Activated naive CD8-positive, alpha-beta T cell treated with anti-CD3 and anti-CD28 coated beads, Interleukin-2, amount 10 ng/mL, durations not matched to agents 7 days and 5 days (primary cell): ENCODE measurements at places on chromosomes 2 and 18.

- no peak for DNase-seq
These were observed 136.5 kb downstream of the TXNL1 start for GRCh38 chr18:56501896-56502295.

DNA sequence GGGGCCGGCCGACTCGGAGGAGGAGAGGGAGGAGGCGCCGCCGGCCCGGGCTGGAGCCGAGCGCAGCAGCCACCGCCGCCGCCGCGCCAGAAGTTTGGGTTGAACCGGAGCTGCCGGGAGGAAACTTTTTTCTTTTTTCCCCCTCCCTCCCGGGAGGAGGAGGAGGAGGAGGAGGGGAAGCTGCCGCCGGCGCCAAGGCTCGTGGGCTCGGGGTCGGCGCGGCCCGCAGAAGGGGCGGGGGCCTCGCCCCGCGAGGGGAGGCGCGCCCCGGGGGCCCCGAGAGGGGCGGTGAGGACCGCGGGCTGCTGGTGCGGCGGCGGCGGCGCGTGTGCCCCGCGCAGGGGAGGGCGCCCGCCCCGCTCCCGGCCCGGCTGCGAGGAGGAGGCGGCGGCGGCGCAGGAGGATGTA, 316 bp downstream of the CRIM1 start:
- no peak for DNase-seq

- no peak for DNase-seq
These were observed 65.3 kb upstream of the CCDC178 start for GRCh38 chr18:33505798-33506197.

DNA sequence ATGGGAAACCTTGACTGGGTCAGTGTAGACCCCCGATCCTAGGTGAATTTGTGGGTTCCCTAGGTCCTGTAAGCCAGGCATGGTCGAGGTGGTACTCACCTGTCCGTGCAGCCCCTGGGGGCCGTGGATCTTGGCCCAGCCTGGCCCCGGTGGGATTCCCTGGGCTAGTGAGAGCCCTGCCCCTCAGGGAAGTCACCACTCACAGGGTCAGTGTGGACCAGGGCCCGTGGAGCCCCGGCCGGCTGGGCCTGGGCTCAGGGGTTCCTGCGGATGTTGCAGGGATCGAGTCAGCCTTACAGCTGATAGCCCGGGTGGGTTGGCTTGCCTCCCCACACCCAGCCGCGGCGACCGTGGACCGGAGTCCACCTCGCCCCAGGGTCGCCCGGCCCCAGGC, 528 bp downstream of the ATG9A start:
- no peak for DNase-seq

GRCh38 chr2:3098231-3098630, 279.4 kb downstream of the EIPR1 start:
- DNase-seq = no peak

GRCh38 chr2:85231952-85232351, 95.8 kb downstream of the TGOLN2 start:
- DNase-seq = no peak

DNA sequence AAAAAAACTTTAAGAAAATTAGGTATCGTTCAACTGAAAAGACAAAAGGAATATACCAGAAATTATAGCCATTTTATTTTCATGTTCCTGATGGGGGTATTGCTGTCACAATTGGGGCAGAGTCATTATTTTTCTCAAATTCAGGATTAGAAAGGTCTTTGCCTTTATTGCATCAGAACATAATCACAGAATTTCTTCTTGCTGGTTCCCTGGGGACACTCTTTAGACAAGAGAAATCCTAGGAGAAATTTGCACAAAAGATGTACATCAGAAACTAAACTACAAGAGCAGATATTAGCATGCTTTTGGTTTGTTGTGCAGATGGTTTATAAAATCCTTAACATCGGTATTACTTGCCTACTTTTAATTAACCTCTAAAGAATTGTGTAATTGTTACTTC, 103.2 kb downstream of the NCOA1 start:
- no peak for DNase-seq

GRCh38 chr2:32825291-32825712, 121.5 kb upstream of the LTBP1 start:
- no peak for DNase-seq

DNA sequence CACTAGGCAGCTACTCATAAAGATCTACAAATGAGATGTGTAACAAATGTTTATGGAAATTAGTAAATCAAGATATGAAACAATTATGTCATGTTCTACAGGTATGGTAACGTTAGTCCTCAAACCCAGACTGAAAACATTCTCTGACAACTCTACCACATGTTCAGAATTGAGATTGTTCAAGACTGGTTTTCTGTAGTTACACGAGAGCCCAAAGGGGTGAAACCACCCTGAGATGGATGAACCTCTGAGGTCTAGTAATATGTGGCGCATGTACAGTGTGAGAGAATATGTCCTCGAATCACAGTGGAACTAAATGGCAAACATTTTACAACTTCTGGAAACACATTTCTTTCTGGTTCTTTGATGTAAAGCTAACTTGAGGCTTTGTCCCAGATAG, 614.3 kb downstream of the ZEB2 start:
- no peak for DNase-seq

GRCh38 chr2:174024524-174025270, 59.5 kb upstream of the SP3 start:
- no peak for DNase-seq

GRCh38 chr18:7370802-7371201, 139.9 kb downstream of the LRRC30 start:
- no peak for DNase-seq
